Fibroblast of lung (primary cell): ENCODE measurements at places on chromosomes 13 and 19. TPM values are rescaled to one million over a fixed set of nuclear protein-coding genes. Genes with fewer than 3 reads are reported as not detected.
A peak's percentile ranks its signal among the peaks of the same experiment; 100 is the strongest.

GRCh38 chr13:110419381-110419791 lies 112.3 kb downstream of the COL4A2 start:
- peak; percentile 95 for DNase-seq

- DNase-seq = no peak
Measured at GRCh38 chr19:38786572-38787265, 2.3 kb upstream of the LGALS7B start.

DNA sequence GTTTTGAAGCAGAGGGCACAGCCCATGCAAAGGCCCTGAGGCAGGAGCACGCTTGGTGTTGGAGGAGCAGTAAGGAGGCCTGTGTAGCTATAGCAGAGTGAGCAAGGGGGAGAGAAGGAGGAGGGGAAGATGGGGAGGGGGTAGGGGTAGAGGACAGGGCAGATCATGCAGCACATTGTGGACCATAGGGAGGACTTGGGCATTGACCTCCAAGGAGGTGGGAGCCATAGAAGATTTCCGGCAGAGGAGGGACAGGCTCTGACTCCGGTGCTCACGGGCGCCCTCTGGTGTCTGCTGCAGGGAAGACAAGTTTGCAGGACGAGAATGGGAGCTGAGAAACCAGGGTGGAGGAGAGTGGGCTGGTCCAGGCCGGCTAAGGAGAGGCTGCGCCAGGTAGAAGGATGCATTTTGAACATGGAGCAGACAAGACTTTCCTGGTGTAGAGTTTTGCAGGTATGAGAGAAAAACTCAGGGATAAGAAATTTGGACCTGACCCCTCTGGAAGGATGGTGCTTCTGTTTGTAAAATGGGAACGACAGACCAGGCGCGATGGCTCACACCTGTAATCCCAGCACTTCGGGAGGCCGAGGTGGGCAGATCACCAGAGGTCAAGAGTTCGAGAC lies 13.7 kb upstream of the CREB3L3 start:
- peak; percentile 13 for DNase-seq

DNA sequence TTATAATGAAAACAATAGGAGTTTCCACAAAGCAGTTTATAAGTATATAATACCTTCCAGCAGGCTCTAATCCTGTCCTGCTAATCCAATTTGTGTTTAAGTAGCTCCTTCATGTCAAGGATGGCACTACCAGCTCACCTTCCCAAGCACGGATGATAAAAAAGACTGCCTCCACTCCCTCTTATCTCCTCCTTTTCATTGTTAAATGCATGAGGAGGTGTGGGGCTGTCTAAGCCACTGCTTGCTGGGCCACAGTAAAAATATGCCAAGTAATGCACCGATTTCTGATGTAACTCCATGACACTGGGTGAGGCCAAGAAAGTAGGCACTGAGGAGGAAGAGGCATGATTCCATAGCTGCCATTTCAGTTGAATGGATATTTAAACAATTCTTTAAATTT lies 193.1 kb downstream of the ZIC5 start:
- DNase-seq = no peak

The ZSCAN22 gene
- polyA plus RNA-seq = 2.8 and 3.0 TPM in 2 replicates

The PRR20A gene
- not detected in 2 replicates for polyA plus RNA-seq
